Small intestine (tissue), 16 donors: ENCODE measurements at places on chromosomes 7 and 10.

DNA sequence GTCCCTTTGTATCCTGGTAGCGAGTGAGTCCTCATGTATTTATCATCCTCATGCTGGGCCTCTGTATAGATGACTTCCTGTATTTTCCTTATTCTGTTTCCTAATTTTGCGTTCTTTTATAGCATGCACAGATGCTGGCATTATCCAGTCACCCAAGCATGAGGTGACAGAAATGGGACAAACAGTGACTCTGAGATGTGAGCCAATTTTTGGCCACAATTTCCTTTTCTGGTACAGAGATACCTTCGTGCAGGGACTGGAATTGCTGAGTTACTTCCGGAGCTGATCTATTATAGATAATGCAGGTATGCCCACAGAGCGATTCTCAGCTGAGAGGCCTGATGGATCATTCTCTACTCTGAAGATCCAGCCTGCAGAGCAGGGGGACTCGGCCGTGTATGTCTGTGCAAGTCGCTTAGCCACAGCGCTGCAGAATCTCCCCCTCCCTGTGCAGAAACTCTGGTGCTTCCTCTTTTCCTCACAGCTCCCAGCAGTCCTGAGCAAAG lies 183.1 kb upstream of the PRSS58 start:
- DNase-seq: no peak

GRCh38 chr7:106283501-106283830 lies 1.3 kb downstream of the NAMPT start:
- no peak for DNase-seq

GRCh38 chr7:101625031-101625791 lies 3.9 kb downstream of the MYL10 start:
- DNase-seq: no peak

GRCh38 chr10:129712000-129712399 lies 245.0 kb downstream of the MGMT start:
- no peak for DNase-seq

DNA sequence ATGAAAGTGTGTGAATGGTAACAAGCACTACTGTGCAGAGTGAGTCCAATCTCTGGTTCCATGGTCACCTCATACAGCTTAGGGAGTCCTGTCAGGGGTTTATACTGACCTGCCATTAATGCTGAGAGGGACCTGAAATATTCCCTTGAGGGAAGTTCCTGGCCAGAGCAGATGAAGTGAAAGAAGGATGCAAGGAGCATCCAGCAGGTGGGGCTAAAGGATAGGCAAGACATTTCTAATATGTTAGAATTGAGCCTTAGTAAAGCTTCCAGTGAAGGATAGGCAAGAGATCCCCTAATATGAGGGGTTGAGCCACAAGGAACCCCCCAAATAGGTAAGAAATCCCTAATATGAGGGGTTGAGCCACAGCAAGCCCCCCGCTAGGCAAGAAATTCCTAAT lies 25.5 kb upstream of the FAM221A start:
- peak; percentile 10 for DNase-seq

GRCh38 chr7:124857672-124858235 lies 71.9 kb downstream of the POT1 start:
- DNase-seq: no peak

GRCh38 chr10:35641676-35642034 lies 441 bp downstream of the FZD8 start:
- no peak for DNase-seq

- no peak for DNase-seq
Measured at GRCh38 chr10:42942279-42942950, 134.5 kb upstream of the RET start.

DNA sequence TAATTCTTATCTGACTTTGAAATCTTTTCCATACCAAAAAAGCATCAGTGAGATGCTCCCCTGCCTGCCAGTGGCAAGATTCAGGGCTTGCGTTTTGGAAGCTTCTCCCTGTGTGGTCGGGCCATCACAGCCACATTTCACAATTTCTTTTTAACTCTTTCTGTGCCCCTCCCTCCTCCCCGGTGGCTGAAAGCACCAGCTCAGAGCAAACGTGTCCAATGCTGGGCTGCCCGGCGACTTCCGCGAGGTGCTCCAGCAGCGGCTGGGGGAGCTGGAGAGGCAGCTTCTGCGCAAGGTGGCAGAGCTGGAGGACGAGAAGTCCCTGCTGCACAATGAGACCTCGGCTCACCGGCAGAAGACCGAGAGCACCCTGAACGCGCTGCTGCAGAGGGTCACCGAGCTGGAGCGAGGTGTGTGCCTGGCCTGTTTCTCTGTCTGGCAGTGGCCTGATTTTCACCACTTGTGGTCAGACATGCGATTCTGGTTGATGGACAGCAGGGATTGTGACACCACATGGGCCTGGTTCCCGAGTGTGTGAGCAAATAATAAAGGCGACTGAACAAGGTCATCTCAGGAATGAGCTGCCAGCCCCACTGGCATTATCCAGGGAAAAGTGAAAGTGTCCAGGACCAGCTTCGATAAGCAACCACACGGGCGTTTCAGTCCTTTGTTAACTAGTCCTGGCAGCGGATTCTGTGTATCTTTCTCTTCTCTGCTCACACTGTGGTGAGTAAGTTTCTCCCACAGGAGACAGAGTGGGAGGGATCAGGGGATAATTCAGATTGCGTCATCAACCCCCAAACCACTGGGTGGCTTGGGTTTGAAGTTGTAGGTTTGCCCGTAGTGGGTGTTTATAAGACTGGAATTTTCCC lies 2.6 kb downstream of the NPTX2 start:
- peak; percentile 12 for DNase-seq

GRCh38 chr10:97278491-97278989 lies 13.9 kb downstream of the ARHGAP19 start:
- DNase-seq: peak; percentile 76

- DNase-seq: no peak
Measured at GRCh38 chr10:88092973-88093372, 229.5 kb downstream of the PTEN start.

- DNase-seq: no peak
Measured at GRCh38 chr7:24025094-24025493, 258.9 kb upstream of the NPY start.

GRCh38 chr10:130560116-130560515 lies 423.9 kb downstream of the GLRX3 start:
- DNase-seq: no peak

GRCh38 chr7:159030490-159031134 lies 114.1 kb downstream of the VIPR2 start:
- DNase-seq: peak; percentile 30

DNA sequence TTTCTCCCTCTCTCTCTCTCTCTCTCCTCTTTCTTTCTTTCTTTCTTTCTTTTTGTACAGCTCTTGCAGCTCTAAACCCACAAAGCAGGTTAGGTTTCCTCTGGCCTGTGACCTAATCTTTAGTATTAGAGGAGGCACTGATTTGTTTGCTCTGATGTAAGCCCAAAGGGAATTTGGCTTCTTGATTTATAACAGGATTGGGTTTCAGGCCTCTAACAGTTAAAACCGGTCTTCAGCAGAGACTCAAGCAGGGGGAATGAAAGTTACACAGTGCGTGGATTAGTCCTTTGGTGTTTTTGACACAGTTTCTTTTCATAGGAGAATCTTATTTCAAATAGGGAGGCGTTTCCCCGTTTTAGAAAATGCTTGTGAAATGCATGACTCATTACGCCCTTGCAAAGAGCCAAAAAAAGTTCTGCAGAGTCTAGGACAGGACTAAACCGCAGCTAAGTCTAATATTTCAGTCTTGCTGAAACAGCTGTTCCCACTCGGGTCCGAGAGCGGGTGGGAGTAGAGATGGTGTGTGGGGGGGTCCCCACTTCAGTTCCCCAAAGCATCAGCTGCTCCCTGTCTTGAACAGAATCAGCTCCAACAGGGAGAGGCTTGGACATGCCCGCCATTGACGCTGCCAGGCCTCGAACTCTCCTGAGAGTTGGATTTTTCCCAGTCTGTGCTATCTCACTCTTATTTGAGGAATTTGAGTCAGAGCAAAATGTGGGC lies 296.5 kb upstream of the PITRM1 start:
- no peak for DNase-seq

GRCh38 chr10:29304264-29304994 lies 15.6 kb downstream of the LYZL1 start:
- DNase-seq: peak; percentile 74

DNA sequence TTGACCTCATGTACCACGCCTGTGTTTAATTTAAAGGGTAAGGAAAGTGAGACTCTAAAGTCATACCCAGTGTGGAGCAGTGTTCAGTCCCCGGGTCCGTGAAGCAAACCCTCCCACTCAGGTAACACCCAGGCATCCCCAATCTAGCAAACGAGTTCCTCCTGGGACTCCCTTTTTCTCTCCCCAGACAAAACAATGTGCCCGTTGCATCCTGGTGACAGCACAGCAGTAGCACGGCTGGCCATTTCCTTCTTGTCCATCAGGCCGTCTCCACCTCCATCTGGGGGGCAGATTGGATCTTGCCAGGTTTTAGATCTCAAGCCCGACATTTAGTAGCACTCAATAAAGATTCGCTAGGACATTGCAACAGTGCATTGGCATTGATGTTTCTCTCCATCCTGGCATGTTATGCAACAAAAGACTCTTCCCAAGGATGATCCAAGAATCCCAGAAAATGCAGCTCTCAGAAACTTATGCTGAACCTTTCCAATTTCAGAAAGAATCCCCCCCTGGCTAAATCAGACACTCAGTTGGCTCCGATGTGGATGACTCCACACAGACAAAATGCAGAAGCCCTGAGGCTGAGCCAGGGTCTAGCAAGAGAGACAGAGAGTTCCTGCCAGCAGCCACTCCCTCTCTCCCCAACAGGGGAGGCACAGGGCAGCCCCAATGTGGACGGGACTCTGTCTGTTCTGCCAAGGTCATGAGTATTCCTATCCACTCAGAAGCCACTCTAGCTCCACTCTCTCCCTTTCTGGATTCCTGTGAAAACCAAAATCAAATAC lies 274.5 kb upstream of the MGMT start:
- DNase-seq: no peak

GRCh38 chr10:112389271-112389822 lies 15.4 kb downstream of the ACSL5 start:
- DNase-seq: peak; percentile 33

- DNase-seq: no peak
Measured at GRCh38 chr7:24908166-24908565, 71.8 kb downstream of the OSBPL3 start.

DNA sequence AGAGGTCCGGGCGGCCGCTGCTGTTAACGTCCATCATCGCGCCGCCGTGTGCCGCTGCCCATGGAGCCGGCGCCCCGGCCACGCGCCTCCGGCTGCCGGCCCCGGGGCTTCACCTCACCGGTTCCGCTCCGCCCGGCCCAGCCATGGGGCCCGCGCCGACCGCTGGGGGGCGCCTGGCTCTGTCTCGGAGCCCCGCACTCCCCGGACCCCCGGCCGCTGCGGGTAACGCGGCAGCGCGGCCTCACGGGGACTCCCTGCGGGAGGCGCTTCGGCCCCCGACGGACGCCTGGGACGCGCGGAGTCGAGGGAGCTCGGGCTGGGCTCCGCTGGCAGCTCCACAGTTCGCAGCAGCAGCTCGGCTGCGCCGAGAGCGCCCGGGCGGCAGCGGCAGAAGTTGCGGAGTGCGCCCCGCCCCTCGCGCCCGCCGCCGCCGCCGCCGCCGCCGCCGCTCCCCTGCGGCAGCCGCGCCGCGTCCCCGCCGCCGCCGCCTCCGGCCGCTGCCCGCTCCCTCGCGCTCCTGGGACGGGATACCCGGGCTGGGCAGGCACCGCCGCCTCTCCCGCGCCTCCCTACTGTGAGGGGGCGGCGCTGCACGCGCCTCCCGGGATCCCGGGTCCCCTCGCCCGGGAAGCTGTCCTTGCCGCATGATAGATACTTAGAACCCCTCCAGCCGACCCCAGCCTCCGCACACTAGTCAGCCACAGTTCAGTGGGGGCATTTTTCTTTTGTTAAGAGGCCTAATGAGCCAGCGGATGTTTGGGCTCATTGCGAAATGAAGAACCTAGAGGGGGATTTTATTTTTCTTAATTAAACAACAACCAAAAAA lies at the start of gene HTR7:
Gene HTR7 (minus strand): TSS at position 405 of the 826 bp plus-strand sequence. CDS start 368 bp downstream, at position 37.
- DNase-seq: peak; percentile 33

- no peak for DNase-seq
Measured at GRCh38 chr10:27998954-27999275, at the start of gene ODAD2. Gene ODAD2, minus strand, starts transcription at chr10:27999079. Its CDS starts 3,937 bp downstream, at chr10:27995142.

DNA sequence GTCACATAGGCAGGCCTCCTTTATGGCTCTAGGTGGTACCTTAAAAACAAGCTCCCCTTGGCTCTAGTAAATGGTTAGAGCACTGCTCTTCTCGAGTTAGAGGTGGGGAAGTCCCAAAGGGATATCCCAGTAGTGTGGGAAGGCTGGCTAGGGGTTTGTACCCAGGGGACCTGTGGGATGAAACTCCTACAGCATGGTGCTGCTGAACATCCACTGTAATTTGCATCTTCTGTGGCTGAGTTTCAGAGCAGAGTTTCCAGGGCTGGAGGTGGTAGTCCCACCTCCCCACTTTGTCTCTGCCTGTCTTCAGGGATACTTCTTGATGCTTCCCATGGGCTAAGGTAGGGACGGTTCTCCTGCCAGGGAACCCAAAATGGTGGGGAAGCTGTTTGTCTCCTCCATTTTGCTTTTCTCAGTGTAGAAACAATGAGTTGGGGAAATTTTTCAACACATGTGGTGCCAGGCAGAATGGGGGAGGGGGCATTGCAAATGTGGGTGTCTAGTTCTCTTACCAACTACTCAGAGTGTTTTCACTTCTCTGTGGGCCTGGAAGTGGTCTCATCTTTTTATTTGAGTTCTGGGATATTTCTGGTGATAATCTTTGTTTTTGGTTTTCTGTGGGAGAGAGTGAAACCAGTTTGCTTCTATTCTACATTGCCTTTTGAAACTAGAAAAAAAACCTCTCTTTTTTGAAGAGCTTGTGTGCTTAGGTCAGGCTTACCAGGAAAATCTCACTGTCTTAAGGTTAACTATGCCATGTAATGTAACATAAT lies 36.3 kb downstream of the SCART1 start:
- DNase-seq: no peak

DNA sequence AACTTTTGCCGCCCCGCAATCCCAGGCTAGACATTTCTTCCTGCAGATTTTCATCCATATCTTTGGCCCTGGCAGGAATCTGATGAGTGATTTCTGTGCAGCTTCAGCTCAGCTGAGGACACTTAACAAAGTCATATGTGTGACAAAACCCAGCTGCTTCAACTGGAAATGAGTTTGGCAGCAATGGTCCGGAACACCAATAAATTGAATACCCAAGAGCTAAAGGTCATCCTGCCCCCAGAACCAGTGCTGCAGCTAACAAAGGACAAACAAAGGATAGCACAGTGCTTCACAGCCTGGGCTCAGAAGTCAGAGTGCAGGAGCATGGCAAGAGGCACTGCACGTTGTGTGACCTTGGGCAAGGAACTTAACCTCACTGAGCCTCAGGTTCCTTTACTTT lies 40.0 kb upstream of the TRIL start:
- no peak for DNase-seq

- no peak for DNase-seq
Measured at GRCh38 chr7:135943134-135943879, 33.9 kb downstream of the MTPN start.

DNA sequence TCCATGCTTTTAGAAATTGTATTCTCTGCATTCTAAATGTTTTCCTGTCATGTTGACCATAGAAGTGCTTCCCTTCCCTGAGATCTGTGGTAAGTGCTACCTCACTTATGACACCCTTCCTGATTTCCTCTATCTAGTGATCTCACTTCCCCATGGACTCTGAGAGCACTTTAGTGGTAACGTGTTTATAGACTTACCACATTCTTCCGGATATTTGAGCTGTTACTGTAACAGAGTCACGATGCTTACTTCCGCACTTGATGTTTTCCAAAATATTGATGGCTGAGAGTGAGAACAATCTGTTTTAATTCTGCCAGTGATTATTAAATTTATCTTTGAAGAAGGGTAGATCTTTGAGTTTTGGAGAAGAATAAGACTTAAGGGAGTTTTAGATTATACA lies 60.1 kb upstream of the NAMPT start:
- no peak for DNase-seq

- DNase-seq: peak; percentile 57
Measured at GRCh38 chr7:36639826-36640225, 84.5 kb downstream of the AOAH start.

- DNase-seq: peak; percentile 16
Measured at GRCh38 chr7:112646783-112647182, 143.4 kb downstream of the TMEM168 start.
